ENCODE measurements at places on chromosomes 1 and 21.

DNA sequence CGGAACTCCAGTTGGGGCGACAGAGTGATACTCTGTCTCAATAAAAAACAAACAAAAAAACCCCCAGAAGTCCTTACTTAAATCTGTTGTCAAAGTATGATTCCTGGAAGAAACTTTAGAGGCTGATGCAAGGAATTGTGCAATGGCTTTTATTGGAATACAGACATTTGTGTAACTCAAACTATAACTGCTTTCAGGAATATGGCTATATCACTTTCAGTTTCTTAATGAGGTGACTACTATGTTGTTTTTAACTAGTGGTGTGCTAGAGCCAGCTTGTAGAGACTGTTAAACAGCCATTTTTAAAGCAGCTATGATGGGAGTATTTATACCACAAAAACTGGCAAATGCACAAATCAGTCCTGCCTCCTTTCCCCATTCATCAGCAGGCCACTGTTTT lies 22.7 kb upstream of the DNAJC28 start:
- no peak for DNase-seq

DNA sequence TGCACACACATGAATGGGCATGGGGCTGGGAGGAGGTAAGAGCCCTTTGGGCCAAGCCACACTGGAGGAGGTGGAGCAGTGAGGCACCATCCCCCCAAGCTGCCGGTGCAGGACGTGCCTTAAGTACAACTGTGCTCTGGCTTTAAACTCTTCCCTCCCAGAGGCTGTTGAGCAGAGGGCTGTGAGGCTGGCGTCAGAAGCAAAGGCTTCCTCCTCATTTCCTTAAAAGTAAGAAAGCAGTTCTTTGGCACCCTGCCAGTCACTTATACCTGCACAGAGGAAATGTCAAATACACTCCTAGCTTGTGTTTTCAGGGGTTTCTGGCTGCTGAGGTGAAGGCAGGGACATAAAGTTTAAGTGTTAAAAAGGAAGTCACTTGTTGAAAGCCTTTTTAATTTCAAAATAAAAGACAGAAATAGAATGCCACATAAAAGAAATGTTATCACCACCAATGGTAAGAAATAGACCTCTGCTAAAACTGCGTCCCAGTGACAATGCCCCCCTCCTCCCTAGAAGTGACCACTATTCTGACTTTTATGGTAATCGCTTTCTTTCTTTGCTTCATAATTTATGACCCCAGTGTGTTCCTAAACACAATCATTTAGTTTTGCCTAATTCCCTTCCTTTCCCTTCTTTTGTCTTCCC lies 33.0 kb downstream of the LAMC2 start:
- DNase-seq: peak; percentile 50

DNA sequence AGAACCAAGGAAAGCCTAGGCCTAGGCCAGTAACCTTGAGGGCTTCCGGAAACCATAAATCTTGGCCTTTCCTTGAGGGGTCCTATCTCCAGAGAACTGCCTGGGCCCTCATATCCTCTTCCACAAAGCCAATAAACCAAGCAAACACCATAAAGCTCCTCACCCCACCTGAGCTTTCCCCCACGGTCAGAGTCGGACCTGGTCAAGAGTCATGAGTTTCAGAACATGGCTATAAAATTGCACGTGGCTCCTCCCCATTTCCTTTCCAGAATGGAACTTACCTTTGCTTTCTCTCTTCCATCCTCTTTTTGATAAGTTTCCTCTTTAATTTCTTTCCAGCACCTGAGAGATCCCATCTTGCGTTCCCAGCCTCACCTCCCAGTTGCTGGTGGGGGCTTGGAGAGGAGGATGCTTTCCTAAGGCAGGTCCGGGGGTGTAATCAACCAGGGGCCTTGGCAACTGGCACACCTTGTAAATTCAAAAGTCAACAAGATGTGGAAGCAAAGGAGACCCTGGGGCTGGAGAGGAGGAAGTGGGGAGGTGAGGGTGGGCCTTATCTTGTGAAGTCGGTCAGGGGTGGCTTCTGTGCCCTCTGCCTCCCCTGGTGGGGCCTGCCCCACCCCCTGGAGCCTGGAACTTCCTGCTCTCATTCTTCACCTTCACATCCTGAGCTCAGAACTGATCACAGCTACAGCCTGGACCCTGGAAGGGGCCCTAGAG lies 259.9 kb downstream of the FOXD2 start:
- no peak for DNase-seq

DNA sequence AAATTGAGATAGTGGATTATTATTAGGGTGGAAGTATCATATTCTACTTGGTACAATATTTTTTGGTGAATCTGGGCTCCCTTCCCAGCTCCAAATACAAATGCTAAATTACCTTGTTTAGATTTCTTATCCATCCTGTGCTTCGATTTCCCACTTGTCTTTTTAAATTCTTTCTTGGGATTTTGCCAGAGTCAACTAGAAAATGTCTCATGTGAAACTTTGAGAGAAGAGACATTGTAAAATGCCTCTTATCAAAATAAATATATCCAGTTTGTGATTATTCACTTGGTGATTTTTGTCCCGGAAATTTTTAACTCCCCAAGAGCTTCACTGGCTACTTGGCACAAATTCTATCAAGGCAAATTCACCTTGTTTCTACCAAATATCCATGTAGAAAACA lies 202.0 kb downstream of the FMN2 start:
- no peak for DNase-seq

GRCh38 chr1:109259674-109260557 lies 10.6 kb downstream of the CELSR2 start:
- no peak for DNase-seq

DNA sequence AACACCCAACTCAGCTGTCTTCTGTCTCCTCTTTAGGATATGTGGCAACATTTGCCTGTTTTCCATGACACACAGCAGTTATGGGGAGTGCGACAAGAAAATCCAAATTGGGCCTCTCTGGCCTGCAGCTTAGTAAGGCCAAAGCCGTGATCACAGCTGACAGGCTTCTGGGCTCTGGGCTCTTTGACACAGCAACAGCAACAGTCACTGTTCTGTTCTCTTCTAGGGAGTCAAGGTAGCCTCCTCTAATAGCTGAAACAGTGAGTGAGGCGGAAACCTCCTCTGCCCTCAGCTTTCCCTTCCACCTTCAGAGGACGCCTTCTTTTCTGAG lies 19.0 kb downstream of the CLCA1 start:
- DNase-seq: no peak

DNA sequence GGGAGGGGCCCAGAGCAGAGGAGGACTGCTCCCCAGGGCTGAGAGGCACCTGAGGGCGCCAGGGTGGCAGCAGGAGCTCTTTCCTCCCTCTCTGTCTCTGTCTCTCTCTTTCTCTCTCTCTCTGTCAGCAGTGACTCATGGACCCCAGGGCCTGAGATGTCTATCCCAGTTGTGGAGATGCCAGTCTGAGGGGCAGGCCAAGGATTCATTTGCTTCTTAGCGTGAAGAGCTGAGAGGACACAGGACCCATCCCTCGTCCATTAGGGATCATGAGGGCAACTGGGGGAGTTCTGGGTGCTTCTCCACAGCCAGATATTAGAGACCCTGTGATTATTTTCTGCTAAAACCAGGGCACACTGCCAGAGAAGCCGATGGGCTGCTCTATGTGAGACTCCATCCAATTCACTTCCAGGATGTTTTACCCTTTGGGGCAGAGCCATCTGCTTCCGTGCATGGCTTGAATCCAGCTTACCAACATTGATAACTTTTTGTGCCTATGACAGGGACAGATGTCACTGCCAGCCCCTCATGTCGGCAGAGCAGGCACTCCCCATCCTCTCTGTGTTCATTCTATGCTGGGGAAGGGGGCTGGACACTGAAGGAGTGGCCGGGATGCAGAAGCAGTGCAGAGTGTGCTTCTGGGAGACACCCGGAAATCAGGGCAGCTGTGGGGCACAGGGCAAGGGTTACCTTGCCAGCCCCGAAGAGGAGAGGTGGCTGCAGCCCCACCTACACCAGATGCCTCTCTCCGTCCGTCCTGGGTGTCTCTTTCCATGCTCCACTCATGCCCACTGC lies 4.1 kb upstream of the PCBP3 start:
- no peak for DNase-seq

DNA sequence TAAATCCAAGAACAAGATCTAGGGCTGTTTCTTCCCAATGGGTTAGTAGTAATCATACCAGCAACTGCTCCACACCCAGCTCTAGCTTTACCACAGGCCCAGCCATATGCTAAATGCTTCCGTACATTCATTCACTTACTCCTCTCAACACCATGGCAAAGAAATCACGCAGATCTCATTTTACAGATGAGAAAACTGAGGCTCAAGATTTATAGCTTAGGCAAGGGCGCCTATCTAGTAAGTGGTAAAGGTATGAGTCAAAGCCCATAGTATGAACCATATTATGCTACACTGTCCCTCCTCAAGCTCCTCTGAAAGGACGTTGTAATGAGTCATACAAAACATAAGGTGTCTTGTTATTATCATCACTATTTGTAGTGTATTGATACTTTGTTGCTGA lies 82.2 kb downstream of the NIBAN1 start:
- peak; percentile 44 for DNase-seq

DNA sequence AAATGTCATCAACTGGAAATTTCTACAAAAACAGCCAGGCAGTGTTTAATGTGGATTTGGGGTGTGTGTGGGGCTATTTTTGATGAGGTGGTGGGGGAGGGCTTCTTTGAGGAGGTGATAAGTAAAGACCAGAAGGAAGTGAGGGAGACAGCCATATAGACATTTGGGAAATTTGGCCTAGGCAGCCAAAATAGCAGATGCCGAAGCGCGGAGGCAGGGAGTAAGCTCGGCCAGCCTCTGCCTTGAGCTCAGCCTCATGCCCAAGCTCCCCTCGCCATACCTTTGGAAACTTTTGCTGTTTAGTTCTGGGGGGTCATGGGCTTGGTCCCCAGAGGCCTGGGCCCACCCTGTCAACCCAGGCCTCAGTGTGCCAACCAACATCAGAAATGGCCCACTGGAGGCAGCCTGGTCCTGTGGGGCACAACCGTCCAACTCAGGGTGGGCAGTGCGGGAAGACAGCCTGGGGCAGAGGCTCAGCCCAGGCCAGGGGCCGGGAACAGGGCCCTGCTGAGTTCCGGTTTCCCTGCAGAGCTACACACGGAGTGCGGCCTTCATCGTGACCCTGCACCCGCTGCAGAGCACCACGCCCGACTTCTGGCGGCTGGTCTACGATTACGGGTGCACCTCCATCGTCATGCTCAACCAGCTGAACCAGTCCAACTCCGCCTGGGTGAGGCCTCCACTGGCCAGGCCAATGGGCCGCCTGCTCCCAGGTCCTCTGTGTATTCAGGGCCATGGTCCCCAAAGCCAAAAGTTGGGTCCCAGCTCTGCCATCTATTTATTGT lies 84.0 kb downstream of the PTPRU start:
- no peak for DNase-seq

GRCh38 chr1:206797534-206798383 lies 25.5 kb upstream of the IL10 start:
- DNase-seq: peak; percentile 44

GRCh38 chr1:17725084-17725719 lies 29.9 kb upstream of the ACTL8 start:
- DNase-seq: no peak

- no peak for DNase-seq
Measured at GRCh38 chr1:51660580-51660979, 43.7 kb downstream of the OSBPL9 start.

DNA sequence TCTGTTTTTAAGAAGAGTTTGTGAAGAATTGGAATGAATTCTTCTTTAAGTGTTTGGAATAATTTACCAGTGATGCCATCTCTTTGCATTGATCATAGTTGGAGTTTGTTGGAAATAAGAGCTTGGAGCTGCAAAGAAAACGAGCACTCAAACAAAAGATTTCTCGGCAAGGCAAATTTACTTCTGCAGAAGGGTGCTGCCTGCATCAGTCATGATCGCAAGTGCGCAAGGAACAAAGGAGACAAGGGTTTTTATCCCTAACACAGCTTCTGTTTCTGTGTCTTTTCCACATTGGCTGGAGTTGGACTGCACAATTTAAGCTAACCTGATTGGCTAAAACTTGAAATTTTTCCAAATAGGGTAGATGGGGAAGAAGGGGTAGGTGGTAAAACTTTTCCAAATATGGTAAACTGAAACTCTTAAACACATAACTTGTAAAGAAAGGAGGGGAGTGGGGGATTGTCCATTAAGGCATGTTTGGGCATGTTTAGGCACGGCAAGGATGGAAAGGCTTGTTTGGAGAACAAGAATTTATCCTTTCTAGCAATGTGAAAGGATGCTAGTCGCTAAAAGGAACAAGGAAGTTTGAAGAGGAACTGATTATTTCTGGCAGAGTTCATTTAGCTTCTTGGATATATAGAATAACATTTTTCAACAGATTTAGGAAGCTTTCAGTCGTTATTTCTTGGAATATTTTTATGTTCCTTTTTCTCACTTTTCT lies 3.5 kb upstream of the AADACL4 start:
- DNase-seq: no peak

DNA sequence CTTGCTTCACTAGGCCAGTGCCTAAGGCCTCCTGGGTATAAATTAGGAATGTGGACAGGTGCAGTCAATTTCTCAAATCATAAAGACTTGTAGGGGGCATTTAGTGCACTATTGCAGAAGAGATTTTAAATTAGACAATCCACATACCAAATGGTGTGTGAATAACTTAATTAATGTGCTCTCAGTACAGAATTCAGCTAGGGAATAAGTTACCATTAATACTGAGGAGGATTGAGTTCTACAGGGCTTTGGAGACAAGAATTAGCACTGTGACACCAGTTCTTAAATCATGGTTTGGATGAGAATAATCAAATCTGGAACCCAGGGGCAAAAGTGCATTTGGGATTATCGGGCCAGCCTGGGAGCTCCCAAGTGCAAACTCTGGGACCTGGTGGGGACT lies 1.7 kb downstream of the SYPL2 start:
- DNase-seq: no peak

- DNase-seq: no peak
Measured at GRCh38 chr1:58442114-58442513, 104.4 kb downstream of the OMA1 start.

- DNase-seq: no peak
Measured at GRCh38 chr1:23526329-23527041, 4.5 kb downstream of the E2F2 start.

GRCh38 chr1:76336931-76337371 lies 262.4 kb downstream of the ST6GALNAC3 start:
- DNase-seq: no peak

DNA sequence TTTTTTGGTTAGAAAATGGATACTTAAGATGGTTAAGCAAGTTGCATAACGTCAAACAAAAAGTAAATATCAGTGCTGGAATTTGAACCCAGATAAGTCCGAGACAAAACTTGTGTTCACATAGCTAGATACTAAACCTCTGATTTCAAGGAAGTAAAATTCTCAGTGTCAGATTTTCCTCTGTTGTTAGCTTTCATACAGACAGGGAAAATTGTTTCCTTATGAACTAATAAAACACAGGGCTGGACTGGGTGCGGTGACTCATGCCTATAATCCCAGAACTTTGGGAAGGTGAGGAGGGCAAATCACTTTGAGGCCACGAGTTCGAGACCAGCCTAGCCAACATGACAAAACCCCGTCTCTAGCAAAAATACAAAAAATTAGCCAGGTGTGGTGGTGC lies 51.3 kb downstream of the PCNX2 start:
- no peak for DNase-seq
